ENCODE measurements at places on chromosomes 3 and 15. TPM values are rescaled to one million over a fixed set of nuclear protein-coding genes. Genes with fewer than 3 reads are reported as not detected.

Gene MME
- 1.5 TPM for total RNA-seq

Gene GOLGA8Q
- total RNA-seq = not detected

Gene UNC45A
- 47.7 TPM for total RNA-seq

Gene FSIP1
- 2.1 TPM for total RNA-seq

DNA sequence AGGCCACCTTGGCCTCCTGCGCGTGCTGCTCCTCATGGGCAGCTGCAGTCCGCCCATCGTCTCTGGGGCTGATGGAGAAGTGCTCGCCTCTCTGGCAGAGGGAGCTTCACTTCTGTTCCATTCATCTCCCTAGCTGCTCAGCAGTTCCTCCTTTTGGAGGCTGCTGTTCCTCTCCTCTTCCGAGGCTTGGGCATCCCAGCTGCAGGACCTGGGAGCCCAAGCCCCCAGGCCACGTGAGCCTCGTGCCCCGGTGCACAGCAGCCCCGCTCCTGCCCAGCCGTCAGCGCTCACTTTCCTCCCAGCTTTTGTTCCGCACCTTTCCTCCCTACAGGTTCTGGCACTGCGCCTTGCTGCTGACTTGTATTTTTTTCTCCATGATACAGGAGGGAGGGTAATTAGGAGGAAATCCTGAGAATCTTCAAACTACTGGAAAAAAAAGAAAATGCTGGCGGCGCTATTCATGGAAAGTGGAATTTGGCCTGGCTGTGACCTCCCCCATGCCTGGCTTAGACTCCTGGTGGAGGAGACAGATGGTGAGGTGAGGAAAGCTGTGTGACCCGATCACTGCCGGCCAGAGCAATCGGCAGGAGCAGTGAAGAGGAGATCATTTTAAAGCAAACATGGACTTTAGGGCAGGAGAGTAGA is 210.1 kb downstream of the CHST2 start:
- DNase-seq = no peak

GRCh38 chr3:119608405-119609000 is 10.8 kb downstream of the PLA1A start:
- no peak for DNase-seq

DNA sequence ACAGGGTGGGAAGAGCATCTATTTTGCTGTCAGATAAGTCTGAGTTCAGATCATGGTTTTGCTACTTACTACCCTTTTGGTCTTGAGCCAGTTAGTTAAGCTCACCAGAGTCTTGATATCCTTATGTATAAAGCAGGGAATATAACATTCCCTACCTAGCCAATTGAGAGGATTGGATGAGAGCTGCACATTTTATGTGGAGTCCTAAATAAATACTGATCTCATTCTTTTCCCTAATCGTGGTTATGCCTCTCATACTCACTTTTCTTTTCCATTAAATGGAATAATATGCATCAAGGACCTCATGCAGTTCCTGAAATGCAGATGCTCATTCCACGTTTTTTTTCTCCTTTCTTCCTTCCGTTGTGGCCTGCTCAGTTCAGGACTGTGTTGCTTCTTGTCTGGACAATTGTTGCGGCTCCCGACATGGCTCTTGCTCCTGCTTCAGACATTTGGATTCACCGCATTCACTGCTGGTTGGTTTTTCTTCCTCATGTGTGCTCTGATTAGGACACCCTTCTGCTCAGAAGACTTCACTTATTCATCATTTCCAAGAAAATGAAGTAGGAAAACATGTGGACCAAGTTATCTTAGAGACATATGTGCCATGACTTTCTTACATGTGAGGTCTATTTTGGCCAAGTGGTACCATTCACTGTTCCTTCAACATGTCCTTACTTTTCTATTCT is 90.2 kb downstream of the NFKBIZ start:
- no peak for DNase-seq

DNA sequence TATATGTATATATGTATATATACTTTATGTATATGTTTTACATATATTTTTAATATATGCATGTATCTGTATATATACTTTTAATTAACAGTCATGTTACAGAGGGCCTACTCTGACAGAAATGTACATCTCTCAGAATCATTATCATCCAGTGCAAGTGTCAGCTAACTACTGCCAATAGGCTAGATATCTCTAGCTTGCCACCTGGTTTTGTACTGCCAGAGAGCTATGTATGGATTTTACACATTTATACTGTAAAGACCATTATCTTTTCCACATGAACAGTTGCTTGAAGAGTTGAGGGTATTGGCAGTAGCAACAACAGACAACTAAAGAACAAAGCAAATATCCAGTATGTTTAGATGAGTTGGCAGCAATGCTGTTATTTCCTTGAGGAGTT is 99.7 kb upstream of the VGLL3 start:
- DNase-seq = no peak

DNA sequence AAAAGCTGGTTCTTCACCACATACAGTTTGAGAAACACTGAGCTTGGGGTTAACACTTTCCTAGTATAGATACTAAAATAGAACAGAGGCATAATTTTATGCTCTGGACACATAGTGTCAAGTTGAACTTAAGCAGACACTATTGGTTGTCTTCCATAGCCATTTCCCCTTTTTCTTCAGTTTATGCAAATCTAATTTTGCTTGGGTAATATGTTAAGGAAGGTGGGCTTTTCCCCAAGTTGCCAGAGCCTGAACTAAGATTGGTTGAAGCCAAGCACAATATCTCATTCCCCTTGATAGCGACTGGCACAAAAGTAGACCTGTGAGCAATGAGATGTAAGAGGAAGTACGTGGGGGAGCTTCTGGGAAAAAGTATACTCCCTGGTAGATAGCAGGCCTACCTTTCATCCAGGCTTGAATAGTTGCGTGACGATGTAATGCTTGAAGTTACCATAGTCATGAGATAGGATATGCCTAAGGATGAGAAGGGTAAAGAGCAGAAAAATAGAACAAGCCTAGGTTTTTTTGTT is 4.5 kb upstream of the POPDC2 start:
- no peak for DNase-seq

DNA sequence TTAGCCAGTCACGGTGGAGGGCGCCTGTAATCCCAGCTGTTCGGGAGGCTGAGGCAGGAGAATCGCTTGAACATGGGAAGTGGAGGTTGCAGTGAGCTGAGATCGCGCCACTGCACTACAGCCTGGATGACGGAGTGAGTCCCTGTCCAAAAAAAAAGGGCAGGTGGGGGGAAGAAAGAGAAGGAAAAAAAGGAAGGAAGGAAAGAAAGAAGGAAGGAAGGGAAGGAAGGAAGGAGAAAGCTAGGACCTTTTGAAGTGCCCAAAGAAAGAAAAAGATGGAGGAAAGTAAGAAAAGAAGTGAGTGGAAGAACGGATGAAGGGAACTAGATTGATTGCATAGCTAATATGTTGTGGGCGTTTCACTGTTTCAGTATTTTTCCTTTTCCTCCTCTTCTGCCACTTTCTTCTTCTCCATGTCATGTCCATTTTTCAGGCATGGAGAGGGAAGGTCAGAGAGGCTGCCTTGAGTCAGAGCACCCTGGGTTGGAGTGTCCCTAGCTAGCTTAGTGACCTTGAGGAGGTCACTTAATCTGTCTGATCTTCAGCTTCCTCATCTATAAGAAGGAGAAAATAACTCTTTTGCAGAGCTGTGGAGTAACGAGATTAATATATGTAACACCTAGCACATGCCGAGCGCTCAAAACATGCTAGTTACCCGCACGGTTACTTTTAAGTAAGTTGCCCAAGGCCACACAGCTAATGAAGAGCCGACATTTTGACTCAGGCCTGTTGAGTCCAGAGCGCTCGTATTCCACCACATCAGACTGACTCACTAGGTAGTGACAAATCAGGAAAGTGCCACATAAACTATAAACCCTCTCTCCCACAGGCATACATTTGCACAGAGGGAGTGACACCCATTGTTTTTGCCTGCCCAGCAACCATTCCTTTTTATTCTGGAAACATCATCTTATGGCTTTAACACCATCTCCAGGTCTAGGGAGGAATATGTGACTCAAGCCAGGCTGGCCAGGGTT is 42.2 kb downstream of the BHLHE40 start:
- DNase-seq = no peak

DNA sequence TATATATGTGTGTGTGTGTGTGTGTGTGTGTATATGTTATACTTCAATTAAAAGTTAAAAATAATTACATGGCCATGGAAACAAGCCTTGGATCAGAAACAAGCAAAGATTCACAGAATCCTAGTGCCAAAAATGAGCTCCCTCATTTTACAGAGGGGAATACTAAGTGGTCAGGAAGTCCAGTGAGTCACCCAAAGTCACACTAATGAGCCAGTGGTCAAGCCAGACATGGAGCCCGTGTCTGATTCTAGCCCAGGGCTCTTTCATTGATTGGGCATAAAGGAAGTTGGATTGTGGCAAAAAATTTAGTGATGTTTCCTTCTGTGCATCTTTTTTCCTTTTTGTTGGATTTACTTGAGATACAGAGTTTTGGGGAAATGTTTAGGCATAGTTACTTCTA is 152.5 kb upstream of the NPHP3 start:
- no peak for DNase-seq

GRCh38 chr3:166304584-166304983 is 467.4 kb upstream of the BCHE start:
- no peak for DNase-seq

DNA sequence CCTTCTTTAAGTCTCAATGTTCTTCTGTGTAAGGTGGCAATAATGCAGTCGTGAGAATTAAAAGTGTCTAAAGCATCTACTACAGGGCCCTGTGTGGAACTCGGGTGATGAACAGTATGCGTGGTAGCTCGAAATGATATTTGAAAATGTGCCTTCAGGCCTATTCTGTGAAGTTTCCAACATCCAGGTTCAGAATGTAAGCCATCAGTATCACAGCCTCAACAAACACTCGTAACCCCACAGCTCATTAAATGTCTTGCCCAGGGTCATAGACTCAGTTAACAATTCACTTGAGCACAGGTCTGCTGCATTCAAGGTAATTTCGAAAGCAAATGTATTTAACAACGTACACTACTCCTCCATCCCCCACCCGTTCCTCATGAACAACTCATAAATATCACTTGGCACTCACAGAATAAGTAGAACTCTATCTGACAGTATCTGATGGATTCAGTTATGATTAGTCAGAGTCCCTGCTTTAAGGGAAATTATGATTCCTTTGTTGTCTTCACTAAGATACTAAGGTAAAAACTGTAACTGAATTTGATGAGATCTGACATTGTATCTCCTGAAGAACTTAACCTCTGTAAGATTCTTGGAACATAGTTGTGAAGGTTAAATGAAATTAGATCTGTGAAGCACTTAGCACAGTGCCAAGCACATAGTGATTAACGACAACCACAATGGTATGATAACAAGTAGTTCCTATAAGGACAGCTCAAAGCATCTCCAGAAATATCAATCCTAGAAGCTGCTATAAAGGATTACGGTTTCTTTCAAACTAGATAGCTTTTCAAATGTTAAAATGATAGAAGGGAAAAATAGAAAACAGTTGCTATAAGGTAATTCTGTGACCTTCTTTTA is 642.3 kb downstream of the TBL1XR1 start:
- DNase-seq = no peak

GRCh38 chr3:119626196-119626595 is 28.5 kb downstream of the PLA1A start:
- no peak for DNase-seq

GRCh38 chr3:160950542-160950941 is 154.6 kb downstream of the B3GALNT1 start:
- DNase-seq = no peak

DNA sequence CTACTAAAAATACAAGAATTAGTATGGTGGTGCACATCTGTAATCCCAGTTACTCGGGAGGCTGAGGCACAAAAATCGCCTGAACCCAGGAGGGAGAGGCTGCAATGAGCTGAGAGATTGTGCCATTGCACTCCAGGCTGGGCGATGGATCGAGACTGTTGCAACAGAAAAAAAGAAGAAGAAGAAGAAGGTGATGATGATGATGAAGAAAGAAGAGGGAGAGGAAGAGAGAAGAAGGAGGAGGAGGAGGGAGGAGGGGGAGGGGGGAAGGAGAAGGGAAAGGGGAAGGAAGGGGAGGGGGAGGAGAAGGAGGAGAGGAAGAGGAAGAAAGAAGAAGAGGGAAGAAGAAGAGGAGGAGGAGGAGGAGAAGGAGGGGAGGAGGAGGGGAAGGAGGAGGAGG is 33.2 kb upstream of the ZNF710 start:
- no peak for DNase-seq

DNA sequence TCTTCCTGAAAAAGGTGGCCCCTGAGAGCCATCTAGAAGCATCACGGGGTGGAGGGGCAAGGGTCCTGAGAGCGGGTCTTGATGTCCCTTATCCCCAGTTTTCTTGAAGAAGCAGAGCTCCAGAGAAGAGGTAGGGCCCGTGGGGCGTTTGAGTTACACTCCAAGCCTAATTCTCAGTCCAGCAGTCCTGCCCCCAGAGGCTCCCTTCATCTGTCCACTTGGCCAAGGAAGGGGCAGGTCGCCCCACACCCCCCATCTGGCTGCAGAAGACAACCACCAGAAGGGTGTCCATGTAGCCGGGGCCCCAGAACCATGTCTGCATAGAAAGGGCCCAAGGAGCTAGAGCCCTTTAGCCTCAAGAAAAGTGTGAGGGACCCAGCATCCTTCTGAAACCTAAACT is 25.5 kb upstream of the RPL32 start:
- DNase-seq = no peak

DNA sequence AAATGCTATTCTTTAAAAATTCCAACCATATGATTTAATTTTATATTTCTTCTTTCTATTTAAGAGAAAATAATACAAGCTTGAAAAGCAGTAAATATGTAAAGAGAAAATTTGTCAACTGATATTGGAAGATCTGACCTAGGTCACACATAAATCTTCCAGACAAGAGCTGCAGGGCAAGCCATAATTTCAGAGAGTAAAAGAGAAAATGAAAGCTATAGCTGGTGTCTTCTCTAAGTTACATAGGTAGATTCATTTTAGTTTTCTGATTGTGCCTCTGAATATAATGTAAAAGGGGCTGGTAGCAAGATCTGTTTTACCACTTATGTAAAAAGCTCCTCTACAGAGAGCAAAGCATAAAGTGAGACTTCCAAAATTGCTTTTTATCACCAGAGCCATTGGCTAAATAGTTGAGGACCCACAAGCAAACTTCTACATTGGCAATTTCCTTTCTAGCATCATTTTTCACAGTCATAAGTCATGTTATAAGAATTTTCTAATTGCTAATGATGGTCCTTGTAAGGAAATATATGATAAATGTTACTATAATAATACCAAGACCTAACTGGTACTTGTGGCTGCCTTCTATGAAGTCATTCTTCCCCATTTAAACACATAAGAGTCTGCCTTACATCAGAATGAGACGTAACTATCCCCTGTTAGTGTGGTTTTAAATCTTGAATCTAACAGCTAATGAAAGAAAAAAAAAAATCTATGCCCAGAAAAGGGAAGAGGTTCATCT is 80.8 kb upstream of the SKOR1 start:
- DNase-seq = no peak

DNA sequence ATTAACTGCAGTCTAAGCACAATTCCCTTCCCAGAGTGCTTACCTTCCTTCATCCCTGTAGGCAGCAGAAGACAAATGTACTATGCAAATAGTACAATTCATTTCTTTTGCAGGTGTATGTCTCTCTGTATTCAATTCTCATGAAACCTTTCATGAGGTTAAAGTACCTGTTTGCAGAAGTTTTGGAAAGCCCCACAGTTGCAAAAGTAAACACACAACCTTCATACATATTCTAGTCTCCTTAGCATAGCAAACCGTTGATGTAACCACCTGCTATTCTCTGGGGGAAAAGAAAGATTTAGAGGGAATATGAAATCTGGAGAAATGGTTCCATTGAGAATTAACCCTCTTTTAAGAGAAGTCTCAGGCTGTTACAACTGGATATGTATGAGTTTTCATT is 200.3 kb upstream of the SUCLG2 start:
- DNase-seq = no peak

All from neural progenitor cell (in vitro differentiated cells).